ENCODE measurements at places on chromosomes 13 and 19. TPM values are rescaled to one million over a fixed set of nuclear protein-coding genes. Genes with fewer than 3 reads are reported as not detected.

KL gene
- 0.12 TPM for total RNA-seq

CEACAM8 gene
- total RNA-seq = not detected

METTL21C gene
- not detected for total RNA-seq

DNA sequence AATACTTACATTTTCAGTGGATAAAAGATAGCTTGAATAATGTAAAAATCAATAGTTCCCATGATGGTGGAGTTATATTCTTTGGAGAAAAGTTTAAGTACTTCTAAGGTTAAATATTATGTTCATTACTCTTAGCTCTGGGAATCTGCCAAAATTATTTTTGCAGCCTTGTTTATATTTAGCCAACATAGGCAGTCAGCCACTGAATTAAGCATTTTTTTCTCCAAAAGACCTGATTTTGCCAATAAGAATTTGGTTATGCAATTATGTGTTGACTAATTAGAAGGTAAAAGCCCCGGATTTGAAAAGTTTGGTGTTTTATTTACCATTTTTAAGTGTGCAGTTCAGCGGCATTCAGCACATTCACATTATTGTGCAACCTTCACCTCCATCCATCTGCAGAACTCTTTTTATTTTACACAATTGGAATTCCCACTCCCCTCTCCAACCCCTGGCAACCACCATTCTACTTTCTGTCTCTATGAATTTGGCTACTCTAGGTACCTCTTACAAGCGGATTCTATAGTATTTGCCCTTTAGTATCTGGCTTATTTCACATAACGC is 90.1 kb upstream of the C1QTNF9B start:
- H3K4me1 ChIP-seq = peaks cover 59% of the 10 kb centered on the region
- no peaks in the 10 kb centered on the region for H3K27me3 ChIP-seq
- H3K36me3 ChIP-seq = peaks cover 14% of the 10 kb centered on the region
- no peak overlapping the region for H3K27ac ChIP-seq
- no peak for DNase-seq

- peaks cover 3% of the 10 kb centered on the region for H3K36me3 ChIP-seq
- no peak overlapping the region for H3K27ac ChIP-seq
- H3K4me1 ChIP-seq = no peaks in the 10 kb centered on the region
- no peak for DNase-seq
Observed at GRCh38 chr13:105240371-105240770, 1295.1 kb downstream of the EFNB2 start.

PET100 gene
- 165 TPM for total RNA-seq

GIPC3 gene
- 0.19 TPM for total RNA-seq

GRCh38 chr19:55622242-55622969 is 2.0 kb downstream of the ZNF784 start:
- DNase-seq = no peak
- H3K4me3 ChIP-seq = no peak overlapping the region
- H3K27me3 ChIP-seq = peaks cover 5% of the 10 kb centered on the region
- H3K36me3 ChIP-seq = peaks cover 13% of the 10 kb centered on the region
- peaks cover 22% of the 10 kb centered on the region for H3K4me1 ChIP-seq
- H3K27ac ChIP-seq = no peak overlapping the region

DNA sequence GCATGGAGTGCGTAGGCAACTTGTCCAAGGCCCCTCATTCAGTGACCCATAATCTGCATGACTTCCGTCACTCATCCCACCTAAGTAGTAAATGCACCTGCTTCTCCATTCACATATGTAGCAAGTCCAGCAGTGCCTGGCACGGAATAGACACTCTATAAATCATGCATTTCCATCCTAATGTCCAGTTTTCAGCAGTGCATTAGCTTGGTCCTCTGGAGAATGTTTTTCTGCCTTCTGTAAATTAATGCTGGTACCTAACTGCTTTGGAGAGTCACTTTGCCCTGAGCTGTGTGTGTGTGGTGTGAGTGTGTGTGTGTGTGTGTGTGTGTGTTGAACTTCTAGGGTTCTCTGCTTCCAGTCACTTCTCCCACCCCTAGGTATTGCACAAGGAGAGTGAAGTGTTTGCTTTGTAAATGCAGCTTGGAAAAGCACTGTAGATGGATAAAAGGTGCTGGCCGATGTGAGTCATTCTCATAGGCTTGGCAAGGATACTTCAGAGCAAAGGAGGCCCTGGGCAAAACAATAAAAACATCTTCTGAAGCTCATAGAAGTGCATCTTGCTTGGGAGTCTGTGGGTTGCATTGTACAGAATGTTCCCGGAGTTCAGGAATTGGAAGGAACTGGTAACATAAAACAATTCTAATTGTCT is 181.8 kb downstream of the KATNAL1 start:
- H3K27me3 ChIP-seq = no peaks in the 10 kb centered on the region
- no peaks in the 10 kb centered on the region for H3K36me3 ChIP-seq
- H3K4me3 ChIP-seq = no peak overlapping the region
- peaks cover 4% of the 10 kb centered on the region for H3K4me1 ChIP-seq

DNA sequence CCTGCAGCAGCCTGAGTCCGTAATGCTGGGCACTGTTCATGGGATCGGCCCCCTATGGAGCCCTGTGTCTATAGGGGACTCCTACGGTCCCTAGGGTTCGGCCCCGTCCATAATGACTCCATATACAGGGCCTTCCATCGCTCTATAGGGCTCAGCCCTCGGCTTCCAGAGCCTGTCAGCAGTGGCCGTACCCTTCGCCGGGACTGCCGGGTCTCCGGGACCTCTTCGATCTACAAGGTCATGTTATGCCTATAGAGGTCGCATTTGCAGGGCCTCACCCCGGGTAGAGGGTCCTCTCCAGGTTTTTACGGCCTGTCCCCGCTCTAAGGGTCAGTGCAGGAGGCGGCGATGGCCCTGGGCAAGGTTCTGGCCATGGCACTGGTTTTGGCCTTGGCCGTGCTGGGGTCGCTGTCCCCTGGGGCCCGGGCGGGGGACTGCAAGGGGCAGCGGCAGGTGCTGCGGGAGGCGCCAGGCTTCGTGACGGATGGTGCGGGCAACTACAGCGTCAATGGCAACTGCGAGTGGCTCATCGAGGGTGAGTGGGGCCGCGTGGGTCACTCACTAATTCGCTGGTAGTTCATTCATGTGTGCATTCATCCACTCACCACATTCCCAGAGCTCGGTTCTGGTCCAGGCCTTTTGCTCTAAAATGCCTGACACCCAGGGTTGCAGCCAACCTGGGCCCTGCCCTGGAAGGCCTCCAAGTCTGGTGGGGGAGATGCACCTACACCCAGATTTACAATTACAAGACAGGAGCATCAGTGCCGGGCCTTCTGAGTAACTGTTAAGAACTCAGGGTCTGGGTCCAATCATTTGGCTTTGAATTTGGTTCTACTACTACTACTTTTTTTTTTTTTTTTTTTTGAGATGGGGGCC is 699 bp downstream of the MEGF8 start:
- H3K27ac ChIP-seq = peak overlapping the region; percentile 43
- peak; percentile 12 for DNase-seq
- peak overlapping the region; percentile 88 for H3K4me3 ChIP-seq
- peaks cover 35% of the 10 kb centered on the region for H3K27me3 ChIP-seq
- peaks cover 2% of the 10 kb centered on the region for H3K36me3 ChIP-seq

TMEM86B gene
- total RNA-seq = 5.8 TPM

- H3K4me3 ChIP-seq = no peak overlapping the region
- DNase-seq = no peak
- H3K27me3 ChIP-seq = peaks cover 3% of the 10 kb centered on the region
- no peaks in the 10 kb centered on the region for H3K36me3 ChIP-seq
- no peak overlapping the region for H3K27ac ChIP-seq
Observed at GRCh38 chr19:49954092-49954829, 6.7 kb downstream of the SIGLEC11 start.

DNA sequence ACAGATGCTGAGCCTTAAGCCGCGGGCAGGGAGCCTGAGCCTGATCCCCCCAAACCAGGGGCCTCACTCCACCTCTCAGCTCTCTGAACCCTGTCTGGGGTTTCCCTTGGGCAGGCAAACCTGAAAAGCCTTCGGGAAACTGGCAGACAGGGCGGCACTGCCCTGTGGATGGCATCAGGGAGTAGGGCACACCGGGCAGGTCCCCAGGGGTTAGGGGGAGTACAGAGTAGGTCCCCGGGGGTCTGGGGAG is 9.7 kb downstream of the MKNK2 start:
- no peaks in the 10 kb centered on the region for H3K36me3 ChIP-seq
- DNase-seq = no peak
- no peaks in the 10 kb centered on the region for H3K27me3 ChIP-seq
- no peak overlapping the region for H3K27ac ChIP-seq

DNA sequence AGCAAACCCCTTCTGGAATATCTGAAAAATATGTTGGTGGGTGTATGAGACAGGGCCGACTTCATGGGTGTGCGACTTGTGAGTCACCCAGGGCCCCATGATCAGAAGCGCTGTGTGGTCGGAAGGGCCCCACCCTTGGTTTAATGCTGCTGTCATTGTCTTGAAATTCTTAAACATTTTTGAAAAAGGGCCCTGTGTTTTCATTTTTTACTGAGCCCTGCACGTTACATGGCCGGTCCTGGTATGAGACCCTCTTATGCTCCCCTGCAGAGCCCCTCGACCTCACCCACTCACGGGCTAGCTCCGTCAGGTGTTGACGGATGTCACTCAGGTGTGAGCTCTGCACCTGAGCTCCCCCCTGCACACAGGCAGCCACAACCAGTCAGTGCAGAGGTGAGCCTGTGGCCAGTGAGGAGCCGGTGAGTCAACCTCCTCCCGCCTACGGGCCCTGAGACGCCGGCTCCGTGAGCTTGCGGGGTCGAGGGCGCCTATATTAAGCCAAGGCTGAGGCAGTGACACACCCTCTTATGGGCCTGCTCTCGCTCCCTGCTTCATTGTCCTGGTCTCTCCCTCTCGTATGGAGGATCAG is 27.7 kb downstream of the GADD45B start:
- DNase-seq = no peak
- H3K4me3 ChIP-seq = no peak overlapping the region
- H3K27ac ChIP-seq = peak overlapping the region; percentile 37
- peaks cover 9% of the 10 kb centered on the region for H3K4me1 ChIP-seq

GFY gene
- not detected for total RNA-seq

FSD1 gene
- total RNA-seq = 53.5 TPM

DNA sequence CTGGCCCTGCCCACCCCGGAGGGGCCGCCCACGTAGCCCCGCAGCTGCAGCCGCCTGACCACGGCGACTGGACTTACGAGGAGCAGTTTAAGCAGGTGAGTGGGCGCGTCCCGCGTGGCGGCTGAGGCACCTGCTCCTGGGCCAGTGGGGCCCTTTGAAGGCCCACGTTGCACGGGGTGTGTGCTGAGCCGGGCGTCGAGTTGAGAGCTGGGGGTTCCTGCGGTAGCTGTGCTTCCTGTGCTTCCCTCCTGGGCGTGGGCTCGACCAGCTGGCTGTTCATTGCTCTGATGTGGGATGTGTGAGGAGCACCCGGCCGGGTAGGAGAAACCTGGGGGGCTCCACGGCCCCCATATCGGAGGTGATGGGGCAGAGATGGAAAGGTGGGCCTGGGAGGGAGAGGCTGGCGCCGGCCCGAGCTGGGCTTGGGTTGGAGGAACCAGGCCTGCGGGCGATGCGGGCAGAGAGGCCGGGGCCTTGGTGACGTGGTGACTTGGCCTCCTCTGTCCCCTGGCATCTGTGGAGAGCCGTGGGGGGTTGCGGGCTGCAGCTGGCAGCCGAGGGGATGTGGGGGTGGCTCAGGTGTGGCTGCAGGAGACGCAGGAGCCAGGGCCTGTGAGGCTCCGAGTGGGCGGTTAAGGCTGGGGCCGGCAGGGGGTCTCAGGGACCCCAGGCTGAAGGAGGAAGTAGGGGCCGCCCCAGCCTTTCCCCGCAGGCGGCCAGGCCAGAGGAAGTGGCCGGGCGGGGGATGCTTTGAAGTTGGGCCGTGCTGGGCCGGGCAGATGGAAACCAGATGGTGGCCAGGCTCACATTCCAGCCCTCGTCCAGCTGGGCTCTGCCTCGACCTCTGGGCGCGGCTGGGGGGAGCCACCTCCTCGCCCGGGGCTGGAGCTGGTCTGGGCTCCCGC is 7.1 kb downstream of the ARID3A start:
- peak; percentile 56 for DNase-seq
- peaks cover 5% of the 10 kb centered on the region for H3K36me3 ChIP-seq
- H3K4me3 ChIP-seq = peak overlapping the region; percentile 44
- peaks cover 4% of the 10 kb centered on the region for H3K4me1 ChIP-seq
- H3K27me3 ChIP-seq = peaks cover 11% of the 10 kb centered on the region

GRCh38 chr19:14916848-14917247 is 24.4 kb upstream of the OR7C2 start:
- H3K27me3 ChIP-seq = peaks cover 81% of the 10 kb centered on the region
- no peak overlapping the region for H3K4me3 ChIP-seq
- H3K4me1 ChIP-seq = no peaks in the 10 kb centered on the region
- H3K27ac ChIP-seq = no peak overlapping the region
- H3K36me3 ChIP-seq = no peaks in the 10 kb centered on the region

- H3K4me1 ChIP-seq = peaks cover 19% of the 10 kb centered on the region
- no peak overlapping the region for H3K4me3 ChIP-seq
- H3K36me3 ChIP-seq = no peaks in the 10 kb centered on the region
- no peaks in the 10 kb centered on the region for H3K27me3 ChIP-seq
- H3K27ac ChIP-seq = no peak overlapping the region
Observed at GRCh38 chr13:43686557-43686956, 100.2 kb downstream of the ENOX1 start.

PGLYRP1 gene
- not detected for total RNA-seq

DNA sequence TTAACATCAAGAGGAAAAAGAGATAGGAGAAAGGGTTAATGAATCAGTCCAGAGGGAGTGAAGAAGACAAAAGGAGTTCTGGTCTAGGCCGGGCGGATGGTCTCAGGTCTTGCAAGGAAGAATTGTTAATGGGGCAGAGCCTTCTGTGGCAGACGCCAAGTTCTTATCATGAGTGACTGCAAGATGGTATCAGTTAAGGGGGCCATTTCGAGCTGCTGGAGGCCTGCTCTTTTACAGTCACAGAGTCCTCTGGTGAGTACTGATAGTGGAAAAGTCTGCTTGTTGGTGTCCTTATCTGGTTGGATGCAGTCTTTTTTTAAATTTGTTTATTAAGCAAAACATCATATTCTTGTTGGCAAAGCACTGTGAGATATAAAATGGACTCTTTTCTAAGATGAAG is 590.9 kb upstream of the SGCG start:
- no peaks in the 10 kb centered on the region for H3K27me3 ChIP-seq
- no peaks in the 10 kb centered on the region for H3K4me1 ChIP-seq

DNA sequence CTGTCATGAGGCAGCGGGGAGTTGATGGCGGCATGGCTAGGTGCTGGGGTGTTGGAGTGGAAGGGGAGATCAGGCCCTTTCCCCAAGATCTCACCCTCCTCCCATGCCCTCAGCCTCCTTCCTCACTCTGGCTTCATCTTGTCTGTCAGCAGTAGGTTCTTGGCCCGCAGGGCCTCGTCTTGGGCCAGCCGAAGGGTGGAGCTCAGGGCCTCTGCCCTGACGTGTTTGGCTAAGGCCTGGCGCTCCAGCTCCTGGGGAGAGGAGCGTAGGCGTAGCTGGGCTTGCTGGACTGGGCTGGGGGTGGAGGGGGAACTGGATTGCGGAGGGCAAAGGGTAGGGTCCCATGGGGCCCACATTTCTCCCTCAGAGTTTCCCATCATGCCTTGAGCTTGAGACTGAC is 23.2 kb downstream of the TSKS start:
- no peak overlapping the region for H3K4me3 ChIP-seq
- H3K4me1 ChIP-seq = no peaks in the 10 kb centered on the region
- H3K27me3 ChIP-seq = no peaks in the 10 kb centered on the region
- no peak overlapping the region for H3K27ac ChIP-seq
- no peak for DNase-seq

GRCh38 chr13:95229855-95230254 is 71.4 kb downstream of the ABCC4 start:
- DNase-seq = no peak
- no peak overlapping the region for H3K27ac ChIP-seq
- H3K36me3 ChIP-seq = peaks cover 2% of the 10 kb centered on the region
- H3K27me3 ChIP-seq = no peaks in the 10 kb centered on the region
- H3K4me1 ChIP-seq = no peaks in the 10 kb centered on the region
